Trophoblast cell (in vitro differentiated cells and primary cell): ENCODE measurements at places on chromosomes 3 and 15.
A peak's percentile ranks its signal among the peaks of the same experiment; 100 is the strongest.

GRCh38 chr3:117660941-117661817, 951.6 kb downstream of the TUSC7 start:
- no peaks in the 10 kb centered on the region for H3K4me1 ChIP-seq
- H3K27ac ChIP-seq, result no peak overlapping the region
- H3K4me3 ChIP-seq, result no peak overlapping the region
- no peaks in the 10 kb centered on the region for H3K36me3 ChIP-seq

DNA sequence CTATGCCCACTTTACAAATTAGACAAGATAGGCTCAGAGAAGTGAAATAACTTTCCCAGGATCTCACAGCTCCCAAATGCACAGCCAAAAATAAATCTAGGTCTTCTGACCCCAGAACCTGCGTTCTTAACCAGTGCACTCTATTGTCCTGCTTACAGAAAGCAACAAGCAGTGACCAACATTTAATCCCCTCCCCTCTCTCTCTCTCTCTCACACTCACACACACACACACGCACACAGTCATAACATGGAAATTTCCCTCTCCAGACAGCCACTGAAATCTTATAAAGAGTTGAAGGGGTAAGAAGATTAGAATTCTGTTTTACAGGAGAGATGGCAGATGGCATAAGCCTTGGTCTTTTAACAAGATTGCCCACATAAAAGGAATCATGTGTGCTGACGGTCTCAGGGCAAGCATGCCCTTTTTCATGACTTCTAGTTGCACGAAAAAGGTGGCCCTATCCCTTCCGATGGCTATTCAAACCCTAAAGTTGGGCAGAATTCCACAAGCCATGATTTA, 29.4 kb downstream of the EOGT start:
- no peak for DNase-seq
- no peaks in the 10 kb centered on the region for H3K27me3 ChIP-seq
- H3K27ac ChIP-seq, result no peak overlapping the region
- peaks cover 41% of the 10 kb centered on the region for H3K36me3 ChIP-seq
- H3K4me3 ChIP-seq, result no peak overlapping the region

DNA sequence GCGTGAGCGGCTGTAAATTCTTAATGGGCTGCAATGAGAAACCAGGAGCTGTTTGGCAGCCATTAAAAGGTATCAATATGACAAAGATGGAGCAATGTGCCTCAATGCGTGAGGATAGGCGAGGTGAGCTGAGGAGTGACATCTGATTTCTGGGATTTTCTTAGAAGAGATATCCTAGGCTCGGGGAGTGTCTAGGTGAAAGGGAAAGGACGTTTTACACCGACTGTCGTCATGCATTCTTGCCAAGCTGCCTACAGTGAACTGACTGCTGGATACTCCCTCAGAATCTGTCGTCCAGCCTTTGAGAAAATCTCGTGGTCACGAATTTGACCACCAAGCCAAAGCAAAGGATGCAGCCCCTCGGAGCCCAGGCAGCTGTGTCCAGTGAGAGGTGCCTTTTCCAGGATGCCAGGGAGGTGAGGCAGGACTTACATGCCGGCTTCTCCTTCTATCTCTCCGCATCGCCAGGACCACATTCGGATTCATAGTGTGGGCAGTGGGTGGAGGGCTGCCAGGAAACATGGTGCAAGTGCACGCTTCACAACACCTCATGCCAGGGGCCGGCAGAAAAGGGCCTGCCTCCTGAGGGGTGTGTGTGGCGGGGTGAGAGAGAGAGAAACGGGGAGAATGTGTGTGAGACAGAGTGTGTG, 80.3 kb upstream of the ABHD17C start:
- peak; percentile 72 for DNase-seq
- H3K4me3 ChIP-seq, result no peak overlapping the region
- no peaks in the 10 kb centered on the region for H3K27me3 ChIP-seq
- no peak overlapping the region for H3K27ac ChIP-seq

- no peak overlapping the region for H3K27ac ChIP-seq
- no peaks in the 10 kb centered on the region for H3K36me3 ChIP-seq
- peaks cover 4% of the 10 kb centered on the region for H3K4me1 ChIP-seq
- H3K4me3 ChIP-seq, result no peak overlapping the region
Observed at GRCh38 chr15:67685008-67685599, 140.2 kb upstream of the SKOR1 start.

- peak overlapping the region; percentile 97 for H3K27ac ChIP-seq
- no peak for DNase-seq
- no peak overlapping the region for H3K4me3 ChIP-seq
- H3K36me3 ChIP-seq, result peaks cover 5% of the 10 kb centered on the region
Observed at GRCh38 chr15:34799149-34800101, 4.1 kb upstream of the ACTC1 start.

DNA sequence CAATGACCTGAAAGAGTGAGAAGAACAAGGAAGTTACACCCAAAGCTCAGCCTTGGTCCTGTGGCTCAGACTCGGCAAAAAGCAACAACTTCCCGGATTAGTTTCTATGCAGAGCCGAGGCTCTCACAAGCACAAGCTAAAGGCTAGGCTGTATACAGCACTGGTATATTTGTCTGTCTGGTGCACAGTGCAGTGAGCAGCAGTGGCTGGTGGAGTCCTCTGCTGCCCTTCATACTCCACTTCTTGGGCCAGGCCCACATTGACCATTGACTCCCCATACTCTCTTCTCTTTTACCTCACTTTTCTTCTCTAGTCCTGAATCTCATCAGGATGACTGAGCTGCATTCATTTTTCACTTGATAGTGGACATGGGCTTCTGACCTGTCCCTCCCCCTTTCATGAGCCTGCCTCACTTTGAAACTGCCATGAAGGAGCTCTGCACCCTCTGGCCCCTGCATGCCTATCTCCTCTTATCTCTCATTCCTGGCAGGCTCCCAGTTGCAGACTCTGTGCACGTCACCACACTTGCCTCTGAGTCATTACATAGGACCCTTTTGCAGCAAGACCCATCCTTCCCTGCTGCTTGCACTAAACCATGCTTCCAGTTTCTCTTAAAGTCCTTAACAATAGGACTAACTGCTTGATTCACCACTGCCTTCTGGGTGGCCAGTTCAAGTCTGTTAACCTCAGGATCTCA, 379.3 kb downstream of the NTRK3 start:
- H3K4me1 ChIP-seq, result peaks cover 18% of the 10 kb centered on the region
- H3K36me3 ChIP-seq, result no peaks in the 10 kb centered on the region
- peak; percentile 70 for DNase-seq
- H3K4me3 ChIP-seq, result no peak overlapping the region

DNA sequence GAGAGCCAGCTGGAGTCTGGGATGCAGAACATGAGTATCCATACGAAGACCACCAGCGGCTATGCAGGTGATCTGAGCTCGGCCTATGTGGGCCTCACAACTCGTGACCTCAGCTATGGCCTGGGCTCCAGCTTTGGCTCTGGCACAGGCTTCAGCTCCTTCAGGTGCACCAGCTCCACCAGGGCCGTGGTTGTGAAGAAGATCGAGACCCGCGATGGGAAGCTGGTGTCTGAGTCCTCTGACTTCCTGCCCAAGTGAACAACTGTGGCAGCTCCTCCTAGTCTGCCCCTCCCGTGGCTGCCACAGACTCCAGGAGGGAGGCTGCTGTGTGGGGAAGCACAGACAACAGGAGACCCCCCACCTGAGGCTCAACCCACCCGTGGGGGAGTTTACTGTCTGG, 3.6 kb upstream of the KPNA4 start:
- H3K36me3 ChIP-seq, result peaks cover 5% of the 10 kb centered on the region
- no peak overlapping the region for H3K27ac ChIP-seq
- H3K27me3 ChIP-seq, result no peaks in the 10 kb centered on the region
- H3K4me1 ChIP-seq, result no peaks in the 10 kb centered on the region

DNA sequence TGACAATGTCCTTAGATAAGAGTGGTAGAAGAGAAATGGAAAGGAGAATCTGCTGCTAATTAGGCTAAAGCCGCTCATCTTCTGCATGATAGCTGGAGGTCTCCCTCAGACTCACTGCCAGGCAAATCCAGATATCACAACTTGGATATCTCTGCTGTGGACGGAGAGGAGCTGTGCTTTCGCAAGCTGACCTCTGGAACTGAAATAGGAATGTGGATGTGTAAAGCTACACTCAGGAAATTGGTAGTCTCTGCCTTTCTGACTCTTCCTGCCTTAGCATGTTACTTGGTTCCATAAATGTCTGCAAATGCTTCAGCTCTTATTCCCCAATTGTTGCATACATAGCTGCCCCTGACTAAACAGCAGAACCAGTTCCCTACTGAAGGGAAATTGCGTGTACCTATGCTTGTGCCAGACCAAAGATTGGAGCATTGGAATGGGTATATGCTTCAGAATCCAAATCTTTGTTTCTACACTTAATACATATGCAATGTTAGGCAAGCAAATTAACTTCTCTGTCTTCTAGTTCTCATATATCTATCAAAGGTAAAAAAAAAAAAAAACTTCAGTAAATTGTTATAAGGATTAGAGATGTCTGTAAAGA, 74.7 kb upstream of the ROBO2 start:
- no peaks in the 10 kb centered on the region for H3K27me3 ChIP-seq
- no peak overlapping the region for H3K4me3 ChIP-seq
- H3K4me1 ChIP-seq, result no peaks in the 10 kb centered on the region
- no peak for DNase-seq
- no peak overlapping the region for H3K27ac ChIP-seq

DNA sequence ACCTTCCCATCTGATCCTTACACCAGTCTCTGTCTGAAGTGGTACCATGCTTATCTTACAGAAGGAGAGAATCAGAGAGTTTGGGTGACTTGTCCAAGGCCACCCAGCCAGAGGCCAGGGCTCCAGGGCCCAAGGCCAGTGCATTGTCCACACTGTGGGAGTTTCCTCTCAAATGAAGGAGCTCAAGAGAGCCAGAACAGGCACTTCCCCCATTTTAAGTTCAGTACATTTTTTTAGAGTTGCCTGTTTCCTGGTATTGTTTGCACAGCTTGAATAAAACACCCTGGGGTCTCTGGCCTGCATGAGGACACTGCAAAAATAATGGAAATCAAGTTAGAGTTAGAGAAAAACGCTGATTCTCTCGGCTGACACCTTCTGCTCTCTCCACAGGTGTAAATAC, 284.0 kb downstream of the SQOR start:
- H3K4me1 ChIP-seq, result no peaks in the 10 kb centered on the region
- H3K36me3 ChIP-seq, result no peaks in the 10 kb centered on the region
- H3K27me3 ChIP-seq, result no peaks in the 10 kb centered on the region
- no peak for DNase-seq

GRCh38 chr3:14352002-14352627, 50.3 kb upstream of the SLC6A6 start:
- DNase-seq, result peak; percentile 73
- no peak overlapping the region for H3K27ac ChIP-seq
- no peaks in the 10 kb centered on the region for H3K4me1 ChIP-seq
- H3K4me3 ChIP-seq, result no peak overlapping the region

DNA sequence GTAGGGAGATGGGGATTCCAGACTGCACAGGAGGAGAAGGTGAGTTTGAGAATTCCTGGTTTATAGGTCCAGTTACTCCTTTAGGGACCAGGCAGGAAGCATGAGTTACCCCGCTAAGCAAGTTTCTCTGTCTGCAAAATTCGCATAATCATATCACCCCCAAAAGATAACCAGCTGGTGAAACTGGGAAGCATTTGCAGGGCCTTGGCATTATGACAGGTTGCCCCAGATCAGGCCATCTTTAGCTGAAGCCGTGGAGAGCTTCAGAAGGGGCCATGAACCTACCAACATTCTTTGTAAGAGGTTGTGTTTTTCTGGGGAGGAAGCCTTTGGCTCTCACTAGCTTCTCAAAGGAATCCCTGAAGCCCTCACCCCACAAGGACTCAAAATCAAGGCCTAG, 29.4 kb downstream of the ATP2B2 start:
- H3K4me1 ChIP-seq, result no peaks in the 10 kb centered on the region
- H3K4me3 ChIP-seq, result no peak overlapping the region
- no peak overlapping the region for H3K27ac ChIP-seq
- DNase-seq, result no peak
- no peaks in the 10 kb centered on the region for H3K27me3 ChIP-seq
- H3K36me3 ChIP-seq, result no peaks in the 10 kb centered on the region

DNA sequence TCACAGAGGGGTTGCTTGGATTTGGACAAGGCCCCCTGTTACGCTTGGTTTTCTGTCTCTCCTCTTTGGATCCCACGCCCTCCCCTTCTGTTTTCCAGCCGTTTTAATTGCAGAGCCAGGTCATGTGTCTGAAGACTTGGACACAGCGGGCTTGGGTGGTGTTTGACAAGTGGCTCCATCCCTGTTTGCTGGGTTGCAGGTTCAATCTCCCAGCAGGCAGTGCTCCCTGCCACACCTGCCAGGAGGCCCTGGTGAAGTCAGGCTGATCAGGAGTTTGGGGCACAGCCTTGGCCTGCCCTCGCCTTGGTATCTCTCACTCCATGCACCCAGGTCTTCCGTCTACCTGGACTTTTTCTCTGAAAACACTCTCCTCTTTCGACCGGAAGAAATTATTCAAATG, 59.0 kb downstream of the PLXNA1 start:
- peaks cover 13% of the 10 kb centered on the region for H3K4me1 ChIP-seq
- no peak for DNase-seq
- H3K27ac ChIP-seq, result no peak overlapping the region
- H3K27me3 ChIP-seq, result no peaks in the 10 kb centered on the region

GRCh38 chr15:89002281-89002761, 85.9 kb upstream of the ABHD2 start:
- peaks cover 19% of the 10 kb centered on the region for H3K4me1 ChIP-seq
- H3K36me3 ChIP-seq, result no peaks in the 10 kb centered on the region
- no peaks in the 10 kb centered on the region for H3K27me3 ChIP-seq

- H3K27me3 ChIP-seq, result no peaks in the 10 kb centered on the region
- no peak overlapping the region for H3K4me3 ChIP-seq
- peak; percentile 91 for DNase-seq
Observed at GRCh38 chr3:13022348-13023234, 50.6 kb downstream of the IQSEC1 start.

DNA sequence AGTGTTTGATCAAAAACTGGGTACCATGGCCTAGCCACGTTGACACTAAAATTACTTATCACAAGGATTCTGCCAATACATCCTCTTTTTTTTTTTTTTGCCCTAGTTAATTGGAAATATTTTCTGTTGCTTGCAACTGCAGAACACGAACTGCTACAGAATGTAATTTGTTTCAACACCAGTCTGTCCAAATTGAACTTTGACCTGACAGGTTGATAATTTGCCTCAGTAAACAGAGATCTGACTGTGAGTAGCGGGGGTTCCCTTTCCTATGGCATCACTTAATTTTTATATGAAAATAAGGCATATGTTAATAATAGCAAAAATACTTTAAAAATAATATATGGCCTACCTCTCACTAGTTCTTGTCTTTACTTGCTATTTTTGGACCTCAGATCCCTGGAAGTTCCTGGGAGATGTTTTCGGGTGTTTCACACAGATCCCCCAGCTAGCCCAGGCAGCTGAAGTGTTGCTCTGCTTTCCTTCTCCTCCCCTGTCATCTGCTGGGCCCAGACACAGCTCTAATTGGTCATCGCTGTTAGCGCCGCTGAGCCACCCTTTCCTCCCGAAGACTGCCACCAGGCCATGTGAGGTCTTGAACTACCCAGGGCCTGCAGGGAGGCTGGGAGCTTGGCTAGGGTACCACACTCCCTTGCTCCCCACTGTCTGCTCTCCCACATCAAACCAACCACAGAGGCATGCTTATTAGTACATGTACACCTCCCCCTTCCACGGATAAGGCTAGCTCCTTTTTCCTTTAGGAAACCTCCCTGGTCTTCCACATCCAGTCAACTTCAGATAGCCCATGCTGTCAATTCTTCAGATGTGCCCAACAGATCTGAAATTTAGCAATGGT, 89.8 kb upstream of the RNF7 start:
- H3K4me3 ChIP-seq, result no peak overlapping the region
- DNase-seq, result no peak
- no peaks in the 10 kb centered on the region for H3K27me3 ChIP-seq
- peaks cover 2% of the 10 kb centered on the region for H3K4me1 ChIP-seq

GRCh38 chr3:50003824-50004223, 63.9 kb downstream of the RBM6 start:
- no peaks in the 10 kb centered on the region for H3K27me3 ChIP-seq
- H3K27ac ChIP-seq, result no peak overlapping the region
- peaks cover 12% of the 10 kb centered on the region for H3K36me3 ChIP-seq
- H3K4me1 ChIP-seq, result peaks cover 2% of the 10 kb centered on the region
- DNase-seq, result no peak
